Activated CD8-positive, alpha-beta memory T cell treated with anti-CD3 and anti-CD28 coated beads for 1 hour (primary cell): ENCODE measurements at places on chromosomes 3 and 15.

DNA sequence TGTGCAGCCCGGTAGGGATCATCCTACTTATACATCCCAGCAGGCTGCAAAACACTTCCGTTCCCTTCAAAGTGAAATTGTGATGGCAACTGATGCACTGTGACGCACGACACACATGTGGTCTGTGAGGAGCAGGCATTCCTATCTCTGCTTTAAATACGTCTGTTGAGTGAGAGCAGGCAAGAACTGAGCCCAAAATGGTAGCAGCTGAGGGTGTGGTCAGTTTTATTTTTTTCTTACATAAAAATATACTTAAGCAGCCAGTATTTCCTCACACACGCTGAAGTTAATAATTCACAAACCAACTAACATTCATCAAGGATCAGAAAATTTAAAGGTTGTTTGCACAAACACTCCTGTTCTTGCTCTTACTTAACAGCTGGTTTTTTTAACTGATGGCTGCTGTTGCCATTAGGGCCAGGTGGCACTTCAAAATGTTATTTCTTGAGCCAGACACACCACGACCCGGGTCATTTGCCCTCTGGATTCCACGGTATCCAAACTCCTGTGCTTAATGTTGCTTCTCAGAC lies 23.9 kb downstream of the LRIG1 start:
- no peak for DNase-seq

- no peak for DNase-seq
Observed at GRCh38 chr3:57546616-57547015, 2.5 kb upstream of the DNAH12 start.

DNA sequence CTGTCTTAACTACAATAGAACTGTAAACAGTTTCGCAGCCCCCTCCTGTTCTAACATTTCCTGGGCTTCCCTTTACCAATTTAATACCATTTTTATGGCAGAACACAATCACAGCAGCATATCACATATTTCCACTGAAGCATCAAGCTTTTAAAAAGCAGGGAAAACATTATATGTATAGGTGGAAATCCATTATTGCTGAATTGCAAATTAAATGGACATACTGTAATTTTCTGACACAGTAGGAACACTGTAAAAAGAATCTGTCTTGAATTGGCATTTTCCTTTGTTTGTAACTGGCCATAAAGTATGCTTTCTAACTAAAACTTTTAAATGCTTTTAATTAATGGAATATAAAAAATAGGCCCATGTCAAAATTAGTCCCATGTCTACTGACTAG lies 1385.8 kb downstream of the SI start:
- no peak for DNase-seq

DNA sequence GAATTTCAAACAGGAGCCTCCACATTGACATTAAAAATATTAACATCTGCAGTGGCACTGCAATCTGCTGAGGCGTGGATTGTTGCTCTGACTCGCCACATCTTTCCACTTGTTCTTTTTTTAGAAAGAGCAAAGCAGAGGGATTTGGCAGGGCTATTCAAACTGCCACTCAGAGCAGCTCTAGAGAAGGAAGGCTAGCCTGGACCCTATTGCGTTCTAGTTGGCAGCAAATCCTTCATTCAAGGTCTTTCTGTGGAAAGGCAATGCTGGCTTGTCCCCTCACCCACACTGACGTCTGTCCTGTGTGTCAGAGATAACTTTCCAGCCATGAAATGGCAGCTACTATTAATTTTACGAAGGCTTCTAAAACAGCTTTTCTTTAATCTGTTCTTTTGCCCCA lies 483.2 kb upstream of the SGO1 start:
- DNase-seq = no peak

- DNase-seq = no peak
Observed at GRCh38 chr3:52072020-52072419, 15.6 kb upstream of the DUSP7 start.

DNA sequence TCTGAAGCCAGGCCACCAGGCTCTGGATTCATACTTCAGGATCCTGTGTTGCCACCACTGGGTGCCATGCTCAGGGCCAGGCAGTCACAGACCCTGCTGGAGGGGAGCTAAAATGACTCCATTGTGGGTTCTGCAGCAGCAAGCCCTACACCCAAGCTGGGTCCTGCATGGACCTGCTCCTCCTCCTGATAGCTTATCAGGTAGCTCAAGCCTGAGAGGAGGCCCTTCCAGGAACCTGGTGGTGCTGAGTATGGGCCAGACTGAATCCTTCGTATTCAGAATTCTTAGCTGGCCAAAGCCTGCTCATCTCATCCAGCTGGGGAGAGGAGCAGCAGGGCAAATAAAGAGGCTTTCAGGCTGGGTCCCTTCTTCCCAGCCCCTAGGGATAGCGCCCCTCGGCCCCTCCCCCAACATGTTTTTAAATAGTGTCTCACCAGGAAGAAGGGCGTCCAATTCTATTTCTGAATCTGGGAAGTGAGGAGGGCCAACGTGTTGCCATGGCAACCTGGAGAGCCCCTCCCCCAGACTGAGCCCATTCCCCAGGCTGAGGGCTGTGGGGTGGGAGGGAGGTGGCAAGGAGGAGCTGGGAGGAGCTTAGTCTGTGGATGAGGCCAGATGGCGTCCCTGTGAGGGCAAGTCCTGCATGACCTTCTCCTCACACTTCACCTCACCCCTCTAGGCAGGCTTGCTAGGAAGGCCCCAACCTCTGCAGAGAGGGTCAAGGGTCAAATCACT lies 11.0 kb upstream of the CAMKV start:
- DNase-seq = no peak

DNA sequence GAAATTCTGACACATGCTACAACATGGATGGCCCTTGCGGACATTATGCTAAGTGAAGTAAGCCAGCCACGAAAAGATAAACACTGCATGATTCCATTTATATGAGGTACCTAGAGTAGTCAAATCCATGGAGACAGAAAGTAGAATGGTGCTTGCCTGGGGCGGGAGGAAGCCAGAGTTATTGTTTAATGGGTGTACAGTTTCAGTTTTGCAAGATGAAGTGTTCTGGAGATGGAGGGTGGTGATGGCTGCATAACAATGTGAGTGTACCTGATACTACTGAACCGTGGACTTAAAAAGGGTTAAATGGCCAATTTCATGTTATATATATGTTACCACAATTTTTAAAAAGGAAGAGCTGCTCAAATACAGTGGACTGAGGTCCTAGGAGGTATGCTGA lies 66.9 kb downstream of the SEMA5B start:
- DNase-seq = no peak

DNA sequence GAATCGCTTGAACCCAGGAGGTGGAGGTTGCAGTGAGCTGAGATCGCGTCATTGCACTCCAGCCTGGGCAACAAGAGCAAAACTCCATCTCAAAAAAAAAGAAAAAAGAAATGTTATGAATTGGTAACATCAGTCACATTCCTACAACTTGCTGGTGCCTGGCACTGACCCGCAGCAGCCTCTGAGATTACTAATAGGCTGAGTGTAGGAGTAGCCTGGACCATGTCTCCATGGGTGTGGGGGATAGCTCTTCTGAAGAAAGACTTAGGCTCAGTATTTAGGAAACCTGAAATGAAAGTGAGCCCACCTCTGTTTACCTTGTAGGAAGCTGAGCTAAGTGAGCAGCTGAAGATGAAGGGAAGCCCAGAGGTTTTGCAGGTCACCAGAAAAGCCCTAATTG lies 148.3 kb downstream of the LRRC28 start:
- DNase-seq = no peak

DNA sequence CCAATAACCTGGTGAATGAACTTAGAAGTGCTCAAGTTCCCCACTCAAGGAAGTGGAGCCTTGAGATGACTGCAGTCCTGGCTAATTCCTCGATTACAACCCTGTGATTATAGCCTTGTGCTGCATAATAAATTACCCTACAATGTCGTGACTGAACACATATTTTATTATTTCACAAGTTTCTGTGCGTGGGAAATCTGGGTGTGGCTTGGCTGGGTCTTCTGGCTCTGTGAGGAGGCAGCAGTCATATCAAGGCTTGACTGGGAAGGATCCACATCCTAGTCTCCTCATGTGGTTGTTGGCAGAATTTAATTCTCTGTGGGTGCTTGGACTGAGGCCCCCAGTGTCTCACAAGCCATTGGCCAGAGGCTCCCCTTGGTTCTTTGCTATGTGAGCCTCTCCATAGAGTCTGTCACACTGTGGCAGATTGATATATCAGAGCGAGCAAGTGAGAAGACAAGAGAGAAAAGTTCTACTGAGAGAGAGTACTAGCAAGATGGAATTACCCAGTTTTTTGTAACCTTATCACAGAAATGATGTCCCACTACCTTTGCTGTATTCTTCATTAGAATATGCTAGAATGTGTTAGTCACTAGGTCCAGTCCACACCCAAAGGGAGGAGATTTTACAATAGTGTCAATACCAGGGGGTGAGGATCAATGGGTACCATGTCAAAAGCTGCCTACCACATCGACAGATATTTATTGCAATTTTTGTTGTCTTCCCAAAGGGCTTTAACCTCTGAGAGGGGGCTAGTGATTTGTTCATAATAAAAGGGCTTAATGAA lies 102.8 kb upstream of the TBC1D5 start:
- DNase-seq = no peak

DNA sequence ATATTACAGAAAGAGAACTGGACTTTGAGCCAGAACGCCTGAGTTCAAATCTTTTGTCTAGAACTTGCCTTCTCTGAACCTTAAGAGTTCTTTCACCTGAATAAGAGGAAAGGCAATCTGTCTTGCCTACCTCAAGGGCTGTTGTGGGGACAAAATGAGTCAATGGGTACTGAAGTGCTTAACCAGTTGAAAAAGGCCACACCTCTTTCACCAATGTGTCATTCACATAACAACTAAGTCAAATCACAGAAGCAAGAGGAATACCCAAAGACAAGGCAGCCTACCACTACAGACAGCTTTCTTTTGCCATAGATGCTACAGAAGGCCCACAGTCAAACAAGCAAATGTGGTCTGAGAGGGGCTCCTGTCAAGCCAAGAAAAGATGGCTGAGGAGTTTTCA lies 39.7 kb downstream of the NBEAL2 start:
- DNase-seq = no peak

GRCh38 chr3:160829486-160830009 lies 73.5 kb downstream of the PPM1L start:
- DNase-seq = no peak

- no peak for DNase-seq
Observed at GRCh38 chr3:79597709-79598108, 170.1 kb downstream of the ROBO1 start.

DNA sequence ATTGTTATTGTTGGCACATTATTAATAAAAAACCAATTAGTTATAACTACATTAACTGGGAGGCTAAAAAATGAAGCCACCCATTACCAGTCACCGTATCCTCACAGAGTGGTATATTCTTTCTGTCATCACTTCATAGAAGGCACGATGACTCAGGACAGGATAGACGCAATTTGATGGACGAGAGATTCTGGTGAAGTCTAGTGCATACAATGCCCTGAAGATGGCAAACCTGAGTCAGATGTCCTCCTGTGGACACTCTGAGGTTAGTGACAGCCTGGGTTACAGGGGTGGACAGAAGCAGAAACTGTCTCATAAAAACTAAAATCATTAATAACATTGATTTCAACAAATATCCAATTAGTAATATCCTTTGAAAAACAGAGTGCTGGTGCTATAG lies 150.3 kb downstream of the SLC9A9 start:
- DNase-seq = no peak

DNA sequence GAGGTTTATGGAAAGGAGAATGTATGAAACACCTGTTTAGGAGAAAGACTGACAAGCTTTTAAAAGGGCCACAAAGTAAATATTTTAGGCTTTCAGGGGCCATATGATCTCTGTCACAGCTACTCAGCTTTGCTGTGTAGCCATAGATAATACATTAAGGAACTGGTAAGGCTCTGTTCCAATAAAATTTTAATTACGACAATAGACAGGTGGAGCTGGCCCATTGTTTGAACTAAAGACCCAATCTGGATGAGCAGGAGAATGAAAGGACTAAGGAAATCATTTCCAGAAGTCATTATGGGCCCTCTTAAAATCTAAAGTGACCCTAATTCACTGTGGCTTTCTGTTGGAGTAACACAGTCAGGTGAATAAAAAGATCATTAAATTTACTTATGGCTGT lies 48.5 kb upstream of the SLC12A8 start:
- no peak for DNase-seq

DNA sequence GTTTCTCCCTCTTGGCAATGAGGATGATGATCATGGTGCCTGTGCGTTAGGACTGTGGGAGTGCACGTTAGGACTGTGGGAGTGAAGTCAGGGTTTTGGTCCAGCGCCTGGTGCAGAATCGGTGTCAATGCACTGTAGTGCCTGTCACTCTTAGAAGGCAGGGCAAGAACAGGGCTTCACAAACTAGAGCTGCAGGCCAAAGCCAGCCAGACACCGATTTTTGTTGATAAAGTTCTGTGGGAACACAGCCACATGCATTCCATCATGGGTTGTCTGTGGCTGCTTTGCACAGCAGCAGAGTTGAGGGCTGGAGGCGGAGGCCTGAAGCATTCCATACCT lies 32.6 kb upstream of the NR2C2 start:
- DNase-seq = no peak

- DNase-seq = no peak
Observed at GRCh38 chr15:73227433-73228056, 141.2 kb downstream of the HCN4 start.

- no peak for DNase-seq
Observed at GRCh38 chr3:143928541-143929255, 42.9 kb upstream of the DIPK2A start.

DNA sequence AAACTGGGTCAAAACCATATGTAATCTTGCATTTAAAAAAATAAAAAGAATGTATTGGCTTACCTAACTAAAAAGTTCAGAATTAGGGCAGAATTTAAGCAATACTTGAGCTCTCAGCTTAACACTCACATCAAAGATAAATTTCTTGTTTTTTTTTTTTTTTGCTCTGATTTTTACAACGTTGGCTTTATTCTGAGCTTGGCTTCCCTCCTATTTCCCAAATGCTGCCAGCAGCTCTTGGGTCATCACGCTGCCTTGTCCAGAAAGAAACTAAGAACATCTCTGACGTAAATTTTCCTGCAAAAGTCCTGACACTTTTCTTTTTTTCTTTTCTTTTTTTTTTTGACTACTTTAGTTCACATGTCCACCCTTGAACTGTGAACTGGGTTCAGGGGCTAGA lies 150.6 kb upstream of the TGFBR2 start:
- DNase-seq = no peak

DNA sequence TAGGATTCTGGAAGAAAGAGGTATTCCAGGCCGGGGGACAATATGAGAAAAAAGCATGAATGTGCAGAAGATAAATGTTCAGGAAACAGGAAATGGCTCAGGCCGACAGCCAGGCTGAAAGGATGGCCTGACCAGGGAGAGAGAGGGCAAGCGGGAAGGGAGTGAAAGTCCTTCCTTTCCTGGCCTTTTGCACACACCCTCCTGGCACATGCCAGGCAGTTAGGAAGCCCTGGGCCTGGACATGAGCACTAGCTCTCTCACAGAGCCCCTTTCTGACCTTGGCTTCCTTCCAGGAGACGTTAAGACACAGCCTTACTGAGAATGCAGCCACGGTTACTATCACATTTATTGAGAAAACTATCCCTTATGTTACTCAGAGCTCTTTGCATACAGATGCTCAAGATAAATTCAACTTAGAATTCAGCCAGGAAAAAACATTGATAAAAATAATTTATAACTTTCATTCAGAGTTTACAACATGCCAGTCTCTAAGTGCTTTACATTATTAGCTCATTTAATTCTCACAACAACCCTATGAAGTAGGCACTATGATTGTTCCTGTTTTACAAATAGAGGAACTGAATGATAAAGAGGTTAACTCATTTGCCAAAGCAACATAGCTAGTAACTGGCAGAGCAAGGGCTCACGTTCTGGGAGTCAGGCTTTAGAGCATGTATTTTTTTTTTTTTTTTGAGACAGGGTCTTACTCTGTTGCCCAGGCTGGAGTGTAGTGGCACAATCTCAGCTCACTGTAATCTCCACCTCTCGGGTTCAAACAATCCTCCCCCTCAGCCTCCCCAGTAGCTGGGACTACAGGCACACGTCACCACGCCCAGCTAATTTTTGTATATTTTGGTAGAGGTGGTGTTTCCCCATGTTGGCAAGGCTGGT lies 39.4 kb upstream of the SMAD3 start:
- no peak for DNase-seq
